ENCODE measurements at places on chromosomes 5 and 9. TPM values are rescaled to one million over a fixed set of nuclear protein-coding genes. Genes with fewer than 3 reads are reported as not detected.

The ACOT12 gene
- total RNA-seq = not detected

The TAF11L4 gene
- not detected for total RNA-seq

The EGFL7 gene
- total RNA-seq = 0.36 TPM

The SGCD gene
- 0.18 TPM for total RNA-seq

The IFNA13 gene
- total RNA-seq = not detected

The SMIM27 gene
- 37.8 TPM for total RNA-seq

The SH3PXD2B gene
- 0.47 TPM for total RNA-seq

The OGN gene
- not detected for total RNA-seq

The PRUNE2 gene
- total RNA-seq = not detected

The MZB1 gene
- total RNA-seq = 2.5 TPM

DNA sequence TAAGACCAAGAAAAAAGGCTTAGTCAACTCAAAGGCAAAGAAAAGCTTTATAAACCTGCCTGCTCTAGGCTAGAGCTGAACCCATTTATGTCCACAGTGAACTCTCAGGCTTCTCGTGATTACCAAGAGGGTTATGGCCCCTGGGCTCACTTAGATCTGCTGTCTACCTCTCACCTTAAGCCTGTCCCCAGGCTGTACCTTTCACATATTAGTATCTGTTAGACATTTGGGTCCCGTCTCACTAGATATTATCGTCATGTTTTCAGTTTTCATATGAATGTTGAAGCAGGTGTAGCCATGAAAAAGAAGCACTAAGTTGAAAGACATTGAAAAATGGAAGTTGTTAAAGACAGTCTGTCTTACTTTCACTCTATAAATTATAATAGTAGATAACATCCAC lies 75.2 kb upstream of the COX7C start:
- DNase-seq = no peak

DNA sequence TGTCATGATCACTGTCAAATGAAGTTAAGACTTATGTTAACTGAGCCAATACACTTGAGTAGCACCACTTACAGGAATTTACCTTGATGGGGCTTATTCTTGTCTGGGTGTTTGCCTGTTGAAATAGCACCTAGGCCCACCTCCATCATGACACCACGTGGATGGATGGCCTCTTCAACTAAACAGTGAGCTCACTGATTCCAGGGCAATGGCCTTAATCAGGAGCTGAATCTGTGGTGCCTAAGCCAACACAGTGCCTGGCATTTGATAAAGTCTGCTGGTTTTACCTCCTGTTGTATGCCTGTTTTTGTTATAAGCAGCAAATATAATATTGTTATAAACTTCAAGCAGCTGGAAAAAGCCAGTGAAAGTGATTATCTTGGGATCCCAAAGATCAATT lies 190.5 kb downstream of the LURAP1L start:
- no peak for DNase-seq

GRCh38 chr5:127849891-127850290 lies 146.7 kb downstream of the CCDC192 start:
- no peak for DNase-seq

DNA sequence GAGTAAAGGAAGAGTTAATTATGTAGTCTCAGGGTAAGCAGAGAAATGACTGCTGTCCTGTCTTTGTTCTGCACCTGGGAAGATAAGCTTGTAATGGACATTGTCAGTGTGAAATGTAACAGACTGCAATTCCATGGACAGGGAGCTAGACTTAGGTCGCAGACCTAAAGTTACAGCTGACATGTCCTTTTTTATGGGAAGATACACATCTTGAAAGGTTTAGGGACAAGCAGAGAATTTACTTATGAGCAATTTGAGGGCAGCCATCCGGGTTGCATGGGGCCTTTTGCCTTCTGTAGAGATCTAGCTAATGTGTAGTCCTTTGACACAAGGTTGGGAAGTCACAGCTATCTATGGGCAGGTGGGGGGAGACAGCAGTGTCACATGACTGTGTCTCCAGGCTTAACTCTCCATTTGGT lies 85.7 kb downstream of the SERINC5 start:
- DNase-seq = no peak

DNA sequence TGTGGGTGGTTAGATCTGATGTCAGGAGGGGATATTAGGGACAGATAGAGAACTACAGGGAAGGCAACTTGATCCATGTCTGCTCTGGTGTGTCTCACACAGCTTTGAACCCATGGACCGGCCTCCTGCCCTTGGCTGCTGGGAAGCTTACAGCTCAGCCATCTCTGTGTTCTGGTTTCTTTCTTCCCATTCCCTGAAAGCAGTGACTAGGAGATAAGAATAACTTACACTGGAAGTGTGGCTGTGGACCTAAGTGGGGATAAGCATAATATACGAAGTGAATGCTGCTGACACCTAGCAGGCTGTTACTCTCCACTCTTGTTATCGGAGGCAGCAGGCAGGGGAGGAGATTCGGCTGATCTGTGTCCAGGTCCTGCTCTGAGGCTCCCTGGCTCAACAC lies 282.3 kb upstream of the TUT7 start:
- no peak for DNase-seq

DNA sequence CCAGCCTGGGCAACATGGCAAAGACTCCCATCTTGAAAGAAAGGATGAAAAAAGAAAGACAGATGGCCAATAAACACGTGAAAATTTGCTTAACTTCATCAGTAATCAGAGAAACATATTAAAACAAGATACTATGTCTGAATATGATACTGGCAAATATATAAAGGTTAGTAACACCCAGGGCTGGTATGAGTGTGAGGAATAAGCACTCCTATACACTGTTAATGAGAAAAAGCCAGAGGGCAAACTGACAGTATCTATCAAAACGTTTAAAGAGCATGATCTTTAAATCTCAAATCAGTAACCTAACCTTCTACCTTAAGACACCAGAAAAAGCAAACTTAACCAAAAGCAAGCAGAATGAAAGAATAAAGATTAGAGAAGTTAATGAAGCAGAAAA lies 14.1 kb downstream of the B4GALT1 start:
- DNase-seq = no peak

DNA sequence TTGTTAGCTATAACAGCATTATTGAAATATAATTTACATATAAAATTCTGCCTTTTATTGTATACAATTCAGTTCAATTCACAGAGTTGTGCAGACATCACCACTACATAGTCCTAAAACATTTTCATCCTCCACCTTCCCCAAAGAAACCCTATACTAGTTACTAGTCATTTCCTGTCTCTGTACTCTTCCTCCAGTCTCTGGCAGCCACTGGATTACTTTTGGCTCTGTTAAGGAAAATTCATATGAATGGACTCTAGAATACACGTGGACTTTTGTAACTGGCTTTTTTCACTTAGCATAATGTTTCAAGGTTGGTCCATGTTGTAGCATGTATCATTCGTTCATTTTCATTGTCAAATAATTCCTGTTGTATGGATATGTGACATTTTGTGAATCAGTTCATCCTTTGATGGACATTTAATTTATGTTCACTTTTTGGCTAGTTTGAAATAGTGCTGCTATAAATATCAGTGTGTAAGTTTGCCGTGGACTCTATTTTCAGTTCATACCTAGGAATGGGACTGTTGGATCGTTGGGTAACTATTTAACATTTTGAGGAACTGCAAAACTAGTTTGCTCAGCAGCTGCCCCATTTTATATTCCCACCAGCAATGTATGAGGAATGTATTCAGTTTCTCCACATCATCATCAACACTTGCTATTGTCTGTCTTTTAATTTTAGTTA lies 9.7 kb downstream of the ICE1 start:
- no peak for DNase-seq

- no peak for DNase-seq
Observed at GRCh38 chr9:131888923-131889322, 149.0 kb upstream of the RAPGEF1 start.

DNA sequence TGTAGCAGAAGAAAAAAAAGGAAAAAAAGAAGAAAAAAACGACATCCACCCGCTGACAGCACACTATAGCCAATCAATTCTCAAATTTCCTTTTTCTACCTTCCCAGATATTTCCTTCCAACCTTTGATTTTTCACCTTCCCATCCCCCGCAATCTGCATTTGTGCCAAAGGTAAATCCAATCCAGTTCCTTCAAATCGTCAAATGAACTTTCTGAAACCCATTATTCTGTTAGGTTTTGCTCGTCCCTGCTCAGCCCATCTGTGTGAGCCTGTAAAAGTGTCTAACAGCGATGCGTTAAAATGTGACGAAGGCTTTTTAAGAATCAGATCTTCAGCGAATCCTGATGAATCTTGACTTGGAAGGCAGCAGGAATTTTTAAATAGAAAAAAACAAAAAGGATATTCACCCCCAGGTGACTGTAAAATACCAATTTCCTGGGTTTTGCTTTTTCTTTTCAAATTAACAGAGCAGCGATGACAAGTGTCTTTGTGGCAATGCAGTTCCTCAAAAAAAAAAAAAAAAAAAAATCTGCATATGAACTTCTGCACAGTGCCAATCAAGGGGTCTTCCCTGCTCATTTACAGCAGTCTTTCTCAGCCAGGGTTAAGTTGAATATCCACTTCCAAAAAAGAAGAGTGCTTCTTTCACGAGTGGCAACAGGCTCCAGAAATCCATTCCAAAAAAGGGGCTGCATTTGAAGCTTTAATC lies 367 bp upstream of the SHC3 start:
- no peak for DNase-seq

GRCh38 chr5:31888564-31888963 lies 249.6 kb downstream of the PDZD2 start:
- no peak for DNase-seq

GRCh38 chr5:129173771-129174170 lies 79.2 kb downstream of the ISOC1 start:
- DNase-seq = no peak

GRCh38 chr5:1760656-1761452 lies 38.8 kb downstream of the MRPL36 start:
- no peak for DNase-seq

GRCh38 chr9:119074017-119074416 lies 295.2 kb downstream of the BRINP1 start:
- DNase-seq = no peak

DNA sequence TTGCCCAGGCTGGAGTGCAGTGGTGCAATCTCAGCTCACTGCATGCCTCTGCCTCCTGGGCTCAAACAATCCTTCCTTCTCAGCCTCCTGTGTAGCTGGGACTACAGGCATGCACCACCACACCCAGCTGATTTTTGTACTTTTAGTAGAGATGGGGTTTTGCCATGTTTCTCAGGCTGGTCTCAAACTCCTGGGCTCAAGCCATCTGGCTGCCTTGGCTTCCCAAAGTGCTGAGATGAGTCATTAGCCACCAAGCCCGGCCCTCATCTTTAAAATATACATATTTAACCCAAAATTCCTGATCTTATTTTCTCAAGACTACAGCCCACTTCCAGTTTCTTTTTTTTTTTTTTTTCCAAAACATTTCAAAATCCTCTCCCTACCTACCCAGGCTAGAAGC lies 31.7 kb upstream of the MINAR2 start:
- no peak for DNase-seq

- DNase-seq = no peak
Observed at GRCh38 chr5:98433673-98434072, 339.8 kb upstream of the RGMB start.

- DNase-seq = no peak
Observed at GRCh38 chr9:2686911-2687310, 30.4 kb upstream of the KCNV2 start.

- no peak for DNase-seq
Observed at GRCh38 chr5:173920866-173921555, 32.9 kb downstream of the CPEB4 start.

DNA sequence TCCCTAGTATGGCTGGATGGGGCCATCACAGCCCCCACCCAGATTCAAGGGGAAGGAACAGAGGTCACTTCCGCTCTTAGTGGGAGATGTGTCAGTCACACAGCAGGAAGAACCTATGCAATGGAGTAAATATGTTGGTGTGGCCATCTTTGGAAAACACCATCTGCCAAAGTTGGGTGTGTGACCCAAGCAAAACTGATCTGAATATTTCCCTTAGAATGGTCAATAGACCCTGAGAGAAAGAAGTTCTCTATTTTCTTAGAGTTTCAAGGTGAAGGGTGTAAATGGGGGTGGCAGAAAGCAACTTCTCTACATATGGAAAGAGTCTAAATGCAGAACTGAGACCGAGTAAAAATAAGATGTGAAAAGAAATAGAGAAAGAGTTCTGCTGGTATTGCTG lies 212.7 kb downstream of the ESM1 start:
- DNase-seq = no peak

GRCh38 chr9:22111954-22112247 lies 102.8 kb upstream of the CDKN2B start:
- no peak for DNase-seq

DNA sequence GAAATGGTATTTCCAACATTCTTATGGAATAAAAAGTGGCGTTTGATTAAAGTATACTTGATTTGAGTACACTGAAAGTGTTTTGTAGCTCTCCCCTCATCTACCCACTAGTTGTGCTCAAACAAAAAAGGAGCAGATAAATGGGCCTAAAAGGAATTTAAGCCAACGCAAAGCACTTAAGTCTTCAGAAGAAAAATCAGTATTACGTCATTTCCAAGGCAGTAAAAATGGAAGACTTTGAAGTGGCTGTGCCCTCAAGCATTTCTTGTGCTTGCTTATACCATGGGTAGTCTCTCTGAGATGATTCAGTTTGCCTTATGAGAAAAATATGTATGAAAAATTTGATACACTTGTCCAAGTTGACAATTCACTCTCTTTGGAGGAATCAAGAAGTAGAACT lies 279.9 kb upstream of the CD180 start:
- DNase-seq = peak; percentile 45

DNA sequence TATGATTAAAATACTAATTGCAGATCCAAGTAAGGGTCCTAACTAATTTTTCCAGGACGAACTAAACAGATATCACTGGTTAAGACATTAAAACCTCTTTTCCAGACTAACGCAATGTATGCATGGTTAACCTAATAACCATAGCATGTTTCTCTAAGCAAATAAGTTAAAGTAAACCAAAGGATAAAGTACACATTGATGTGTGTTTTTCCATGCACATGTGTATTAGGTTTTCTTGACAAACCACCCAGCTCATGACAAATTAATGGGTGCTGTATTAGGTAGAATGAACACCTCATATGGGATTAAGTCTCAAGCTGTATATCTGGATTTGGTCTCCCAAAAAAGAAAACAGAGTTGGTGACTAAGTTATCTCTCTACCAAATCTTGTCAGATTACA lies 45.6 kb downstream of the ANKH start:
- DNase-seq = no peak

GRCh38 chr9:7037176-7037575 lies 279.4 kb downstream of the KDM4C start:
- DNase-seq = no peak
